Stimulated activated CD4-positive, alpha-beta T cell treated with anti-CD3 and anti-CD28 coated beads, Interleukin-4, amount 100 ng/mL, for 4 hours (primary cell): ENCODE measurements at places on chromosomes 7 and 10.
A peak's percentile ranks its signal among the peaks of the same experiment; 100 is the strongest.

- DNase-seq, result no peak
Measured at GRCh38 chr7:80922253-80923049, 3.6 kb upstream of the SEMA3C start.

GRCh38 chr7:40527723-40528122 is 392.9 kb downstream of the SUGCT start:
- no peak for DNase-seq

DNA sequence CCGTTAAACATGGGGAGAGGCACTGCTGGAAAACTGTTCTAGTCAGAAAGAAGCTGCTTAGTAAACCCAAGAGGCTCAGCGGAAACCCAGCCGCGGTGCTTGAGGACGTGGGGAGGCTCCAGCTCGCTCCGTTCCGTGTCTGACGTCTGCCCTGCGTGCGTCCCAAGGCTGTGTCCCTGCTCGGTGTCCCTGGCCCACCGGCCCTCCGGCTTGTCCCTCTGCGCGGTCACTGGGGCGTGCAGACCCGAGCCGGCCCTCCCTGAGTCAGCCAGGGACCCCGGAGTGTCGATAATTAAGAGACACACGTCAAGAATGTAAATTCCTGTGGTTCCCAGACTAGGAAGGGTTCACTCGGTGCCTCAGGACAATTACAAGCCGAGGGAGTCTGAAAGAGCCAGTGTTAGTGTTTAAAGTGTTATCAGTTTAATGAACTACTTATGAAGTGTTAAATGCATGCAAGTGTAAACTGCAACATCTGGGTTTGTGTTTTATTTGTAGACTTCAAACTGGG is 98.9 kb downstream of the WDR11 start:
- no peak for DNase-seq

- DNase-seq, result no peak
Measured at GRCh38 chr10:22984066-22984465, 56.2 kb downstream of the ARMC3 start.

- no peak for DNase-seq
Measured at GRCh38 chr10:110426294-110427181, 71.2 kb upstream of the DUSP5 start.

DNA sequence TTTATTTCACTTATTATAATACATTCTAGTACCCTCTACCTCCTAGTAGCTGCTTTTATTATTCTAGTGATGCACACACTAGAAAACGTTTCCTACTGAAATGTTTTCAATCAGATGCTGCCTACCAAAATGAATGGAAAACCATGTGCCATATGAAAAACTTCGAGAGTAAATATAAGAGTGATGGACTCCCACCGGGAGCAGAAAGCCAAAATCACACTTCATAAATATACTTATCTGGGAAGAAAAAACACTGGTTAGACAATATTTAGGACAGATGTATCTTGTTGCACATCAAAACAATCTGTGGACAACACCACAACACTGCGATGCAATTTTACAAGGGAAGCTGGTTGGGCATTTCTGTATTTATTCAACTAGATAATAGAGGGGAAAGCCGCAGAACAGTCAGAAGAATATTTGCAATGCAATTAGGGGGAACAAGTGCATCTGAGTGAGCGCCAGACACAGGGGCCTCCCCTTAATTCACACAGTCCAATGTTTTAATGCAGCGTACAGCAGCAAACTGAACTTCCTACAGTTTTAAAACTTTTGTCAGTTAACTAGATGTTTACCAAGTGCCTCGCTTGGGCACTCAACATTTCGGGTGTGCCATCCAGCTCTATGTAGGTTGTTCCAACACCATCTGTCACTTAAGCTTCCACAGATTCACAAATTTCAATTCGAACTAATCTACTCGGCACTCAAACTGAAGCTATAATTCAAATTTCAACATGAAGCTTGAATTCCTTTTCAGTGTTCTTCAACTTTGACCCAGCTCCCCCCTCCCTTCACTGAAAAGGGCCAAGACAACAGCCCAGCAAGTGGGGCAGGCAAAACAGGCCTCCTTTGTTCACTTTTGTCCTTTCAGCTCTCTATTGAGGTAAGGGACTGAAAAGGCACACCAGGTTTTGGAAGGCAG is 7.4 kb downstream of the NRCAM start:
- DNase-seq, result no peak

DNA sequence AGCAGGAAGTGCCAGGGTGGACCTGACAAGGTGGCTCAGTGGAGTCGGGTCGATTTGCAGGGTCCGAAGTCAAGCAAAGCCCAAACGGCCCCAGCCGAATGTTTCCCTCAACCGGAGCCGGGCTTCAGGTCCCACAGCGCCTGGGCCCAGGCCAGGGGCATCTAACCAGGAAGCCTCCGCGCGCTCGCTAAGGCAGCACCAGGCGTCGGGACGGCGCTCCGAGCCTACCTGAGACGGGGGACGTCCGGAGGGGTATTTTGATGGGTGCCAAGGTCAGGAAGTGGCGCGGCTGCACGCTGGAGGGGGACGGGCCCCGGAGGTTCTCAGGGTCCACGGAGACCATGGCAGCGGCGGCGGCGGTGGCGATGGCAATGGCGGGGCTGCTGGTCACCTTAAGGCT is 51.5 kb downstream of the TCERG1L start:
- no peak for DNase-seq

GRCh38 chr10:103558911-103559310 is 65.4 kb downstream of the NEURL1 start:
- DNase-seq, result no peak

GRCh38 chr10:57759777-57760176 is 507.9 kb downstream of the IPMK start:
- no peak for DNase-seq

DNA sequence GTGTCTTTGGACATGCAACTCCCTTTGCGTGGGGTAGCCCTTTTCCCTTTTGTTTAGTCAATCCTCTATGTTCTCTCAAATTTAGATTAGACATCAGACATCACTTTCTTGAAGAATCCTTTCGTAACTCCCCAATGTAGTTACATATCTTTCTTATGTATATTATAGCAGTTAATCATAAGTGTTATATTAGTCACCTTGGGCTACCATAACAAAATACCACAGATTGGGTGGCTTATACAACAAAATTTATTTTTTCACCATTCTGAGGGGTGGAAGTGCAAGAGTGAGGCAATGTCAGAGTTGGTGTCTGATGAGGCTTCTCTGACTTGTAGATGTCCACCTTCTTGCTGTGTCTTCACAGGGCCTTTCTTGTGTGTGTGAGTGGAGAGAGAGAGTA is 105.7 kb downstream of the PHTF2 start:
- no peak for DNase-seq

GRCh38 chr7:78326189-78326588 is 527.6 kb downstream of the PHTF2 start:
- no peak for DNase-seq

GRCh38 chr7:126803060-126803665 is 449.6 kb downstream of the GRM8 start:
- no peak for DNase-seq

- no peak for DNase-seq
Measured at GRCh38 chr10:9670911-9671310, 1346.8 kb upstream of the CELF2 start.

- DNase-seq, result no peak
Measured at GRCh38 chr7:4734587-4735345, 40.7 kb upstream of the AP5Z1 start.

- DNase-seq, result no peak
Measured at GRCh38 chr10:75238182-75239095, 2.7 kb upstream of the COMTD1 start.

- DNase-seq, result no peak
Measured at GRCh38 chr10:100621360-100622205, 85.8 kb downstream of the HIF1AN start.

GRCh38 chr10:51168086-51168815 is 94.0 kb downstream of the PRKG1 start:
- DNase-seq, result no peak

DNA sequence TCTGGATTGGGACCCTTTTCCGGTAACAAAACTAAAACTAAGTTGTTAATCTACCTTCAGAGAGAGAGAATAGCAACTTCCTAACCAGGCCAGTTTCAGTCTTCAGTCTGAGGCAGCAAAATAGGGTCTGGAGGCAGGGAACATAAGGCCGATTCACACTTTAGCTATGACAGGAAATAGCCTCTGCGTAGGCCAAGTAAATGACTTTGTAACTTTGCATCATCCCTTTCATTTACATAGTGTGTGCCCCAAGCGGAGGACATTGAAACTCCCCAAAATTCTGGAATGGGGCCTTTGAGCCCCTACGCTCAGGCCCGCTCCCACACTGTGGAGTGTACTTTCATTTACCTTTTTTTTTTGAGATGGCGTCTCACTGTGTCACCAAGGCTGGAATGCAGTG is 1.7 kb upstream of the UPP1 start:
- DNase-seq, result no peak

GRCh38 chr10:43202657-43203447 is 64.0 kb downstream of the RASGEF1A start:
- DNase-seq, result peak; percentile 43

- no peak for DNase-seq
Measured at GRCh38 chr7:129864042-129864441, 88.7 kb downstream of the UBE2H start.

- DNase-seq, result no peak
Measured at GRCh38 chr10:78184851-78185692, 151.4 kb downstream of the RPS24 start.

- no peak for DNase-seq
Measured at GRCh38 chr7:2003451-2003930, 229.3 kb downstream of the MAD1L1 start.

DNA sequence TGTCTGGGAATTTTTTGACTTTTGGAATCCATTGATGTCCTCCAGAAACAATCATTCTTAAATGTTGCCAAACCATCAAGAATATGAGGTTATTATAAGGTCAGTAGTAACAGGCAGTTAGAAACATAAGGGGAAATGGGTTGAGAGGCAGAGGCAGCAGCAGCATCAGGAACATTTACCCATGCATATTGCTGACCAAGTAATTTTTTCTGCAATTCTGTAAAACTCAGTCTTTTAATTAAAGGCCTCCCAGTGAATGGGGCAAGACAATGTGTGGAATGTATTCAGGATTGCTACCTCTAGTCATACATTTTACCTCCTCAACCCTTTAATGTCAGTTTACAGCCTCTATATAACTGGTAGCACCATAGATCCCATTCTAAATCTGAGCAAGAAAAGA is 66.5 kb upstream of the SKAP2 start:
- no peak for DNase-seq

DNA sequence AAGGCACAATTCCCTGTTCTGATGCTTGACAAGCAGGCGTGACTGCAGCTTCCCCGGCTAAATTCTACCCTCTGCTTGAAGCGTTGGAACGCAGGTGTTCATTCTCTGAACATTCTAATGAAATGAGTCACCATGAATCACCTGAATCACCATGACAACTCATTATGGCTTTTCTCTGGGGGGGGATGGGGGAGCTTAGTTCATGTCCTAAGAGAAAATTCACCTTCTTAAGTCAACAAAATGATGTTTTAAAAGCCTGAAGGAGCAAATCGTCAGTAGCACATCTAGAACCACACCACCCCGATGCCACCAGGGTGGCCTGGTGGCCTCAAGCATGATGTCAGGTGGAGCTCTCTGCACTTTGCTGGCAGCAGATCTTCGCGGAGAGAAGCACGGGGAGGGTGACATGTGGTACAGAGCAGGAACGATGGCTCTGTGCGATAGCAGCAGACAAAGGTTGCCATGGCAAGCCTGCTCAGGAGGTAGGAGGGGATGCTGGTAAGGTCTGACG is 33.7 kb downstream of the DDC start:
- no peak for DNase-seq

DNA sequence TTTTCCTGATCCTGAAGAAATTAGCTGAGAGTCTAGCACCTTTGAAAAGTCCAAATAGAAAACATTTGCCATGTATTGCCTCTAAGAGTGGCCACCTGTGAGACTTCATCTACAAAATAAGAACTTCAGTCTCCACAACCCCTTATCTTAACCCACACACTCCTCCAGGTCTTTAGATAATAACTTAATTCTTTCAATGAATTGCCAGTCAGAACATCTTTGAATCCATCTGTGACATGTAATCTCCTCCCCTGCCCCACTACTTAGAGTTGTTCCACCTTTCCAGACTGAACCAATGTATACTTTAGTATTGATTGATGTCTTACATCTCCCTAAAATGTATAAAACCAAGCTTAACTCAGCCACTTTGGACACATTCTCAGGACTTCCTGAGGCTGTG is 84.4 kb upstream of the FAM171A1 start:
- DNase-seq, result no peak
